ENCODE measurements at places on chromosomes 13 and 19.
A peak's percentile ranks its signal among the peaks of the same experiment; 100 is the strongest.

- peak; percentile 84 for DNase-seq
- H3K27me3 ChIP-seq = no peaks in the 10 kb centered on the region
- H3K36me3 ChIP-seq = peaks cover 44% of the 10 kb centered on the region
- H3K27ac ChIP-seq = 0 out of 2 replicates have a peak within 1 kb of the TSS, but pooled peaks have one; percentile 1
- peak within 1 kb of the TSS; percentile 98 for H3K4me3 ChIP-seq
Measured at GRCh38 chr19:36850559-36851442, at the start of gene ZNF345. ZNF345 (plus strand) TSS chr19:36850876; CDS start chr19:36876831, 25,955 bp downstream.

DNA sequence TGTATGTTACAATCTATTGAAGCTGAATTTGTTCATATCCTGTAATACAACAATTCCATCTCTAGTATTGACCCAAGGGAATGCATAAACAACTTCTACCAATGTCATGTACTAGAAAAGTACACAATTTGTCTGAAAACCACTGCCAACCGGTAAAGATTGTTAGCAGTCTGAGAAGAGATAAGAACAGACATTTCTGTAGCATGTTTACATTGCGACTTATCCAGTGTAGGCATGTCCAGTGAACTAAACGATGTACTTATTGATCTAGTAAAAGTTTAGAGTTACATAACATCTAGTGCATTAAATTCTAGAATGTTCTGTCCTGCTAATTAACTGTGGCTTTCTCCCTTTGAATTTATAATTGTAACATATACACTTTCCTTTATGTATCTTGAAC lies 425.9 kb downstream of the SLITRK6 start:
- H3K27ac ChIP-seq = no peak overlapping the region
- no peaks in the 10 kb centered on the region for H3K4me1 ChIP-seq
- DNase-seq = no peak
- no peaks in the 10 kb centered on the region for H3K36me3 ChIP-seq

DNA sequence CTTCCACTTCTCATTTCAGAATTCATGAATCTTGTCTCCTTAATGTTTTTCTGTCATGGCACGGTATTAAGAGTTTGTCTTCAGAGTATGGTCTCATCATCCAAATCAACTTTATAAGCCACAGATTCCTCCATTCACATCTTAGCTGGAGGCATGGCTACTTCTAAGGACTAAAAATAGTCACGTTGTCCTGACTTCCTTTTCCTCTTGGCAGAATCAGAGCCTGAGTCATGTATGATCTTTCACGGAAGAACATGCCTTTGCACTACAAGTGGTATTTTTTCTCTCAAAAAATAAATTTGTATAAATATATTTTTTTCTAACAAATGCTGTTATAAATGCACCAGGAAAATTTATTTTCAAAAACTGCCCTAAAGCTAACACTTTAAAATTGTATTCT lies 71.4 kb downstream of the ALOX5AP start:
- H3K27me3 ChIP-seq = no peaks in the 10 kb centered on the region
- no peak for DNase-seq
- H3K4me3 ChIP-seq = no peak overlapping the region
- H3K36me3 ChIP-seq = no peaks in the 10 kb centered on the region
- H3K27ac ChIP-seq = no peak overlapping the region

DNA sequence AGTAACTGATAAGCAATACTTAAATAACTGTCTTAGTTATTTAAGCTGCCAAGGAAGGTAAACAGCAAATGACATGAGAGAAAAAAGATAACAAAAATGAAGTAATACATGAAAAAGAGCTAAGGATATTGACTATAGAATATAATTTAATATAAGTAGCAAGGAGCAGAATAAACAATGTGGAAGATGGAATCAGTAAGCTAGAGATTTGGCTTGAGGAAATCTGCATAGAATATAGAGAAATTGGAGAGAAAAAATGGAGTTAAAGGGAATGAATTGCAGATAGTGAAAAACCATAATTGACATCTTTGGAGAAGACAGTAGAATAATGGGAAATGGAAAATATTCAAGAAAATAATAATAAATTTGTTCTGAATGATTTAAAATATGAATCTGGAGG lies 127.1 kb downstream of the PDS5B start:
- no peaks in the 10 kb centered on the region for H3K27me3 ChIP-seq
- no peak overlapping the region for H3K27ac ChIP-seq
- H3K36me3 ChIP-seq = peaks cover 41% of the 10 kb centered on the region
- DNase-seq = no peak
- H3K4me1 ChIP-seq = no peaks in the 10 kb centered on the region

DNA sequence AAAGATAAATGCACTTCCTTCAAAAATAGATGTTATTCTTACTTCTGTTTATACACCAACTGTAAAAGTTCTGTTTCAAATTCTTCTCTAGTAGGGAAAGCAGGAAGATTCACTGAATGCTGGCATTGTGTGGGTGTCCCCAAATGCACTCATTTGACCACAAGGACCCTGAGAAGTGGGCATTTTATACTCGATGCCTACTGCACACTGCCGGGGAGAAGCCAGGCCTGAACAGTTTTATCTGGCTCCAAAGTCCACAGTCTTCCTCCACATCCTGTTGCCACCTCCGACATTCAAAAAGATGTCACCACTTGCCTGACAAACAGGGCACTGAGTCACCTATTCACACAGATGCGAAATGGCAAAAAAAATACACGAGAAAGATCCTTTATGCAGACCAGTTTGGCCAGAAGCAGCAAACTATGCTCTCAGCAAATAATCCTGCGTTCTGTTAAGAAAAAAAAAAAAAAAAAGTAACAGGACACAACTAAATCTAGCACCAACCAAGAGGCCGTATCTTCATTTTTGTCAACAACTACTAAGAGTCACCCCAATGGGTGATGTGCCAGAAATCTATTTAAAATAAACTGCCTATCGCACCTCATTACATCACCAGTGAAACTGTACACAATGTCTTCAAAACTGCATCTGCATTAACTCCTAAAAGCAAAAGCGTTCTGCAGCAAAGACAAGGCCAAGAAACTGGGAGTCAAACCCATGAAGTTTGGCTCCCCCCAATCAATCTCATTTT lies 6.2 kb downstream of the ZC3H4 start:
- peak overlapping the region; percentile 62 for H3K27ac ChIP-seq
- H3K36me3 ChIP-seq = peaks cover 21% of the 10 kb centered on the region
- H3K4me3 ChIP-seq = peak overlapping the region; percentile 10
- peak; percentile 94 for DNase-seq
- no peaks in the 10 kb centered on the region for H3K27me3 ChIP-seq

DNA sequence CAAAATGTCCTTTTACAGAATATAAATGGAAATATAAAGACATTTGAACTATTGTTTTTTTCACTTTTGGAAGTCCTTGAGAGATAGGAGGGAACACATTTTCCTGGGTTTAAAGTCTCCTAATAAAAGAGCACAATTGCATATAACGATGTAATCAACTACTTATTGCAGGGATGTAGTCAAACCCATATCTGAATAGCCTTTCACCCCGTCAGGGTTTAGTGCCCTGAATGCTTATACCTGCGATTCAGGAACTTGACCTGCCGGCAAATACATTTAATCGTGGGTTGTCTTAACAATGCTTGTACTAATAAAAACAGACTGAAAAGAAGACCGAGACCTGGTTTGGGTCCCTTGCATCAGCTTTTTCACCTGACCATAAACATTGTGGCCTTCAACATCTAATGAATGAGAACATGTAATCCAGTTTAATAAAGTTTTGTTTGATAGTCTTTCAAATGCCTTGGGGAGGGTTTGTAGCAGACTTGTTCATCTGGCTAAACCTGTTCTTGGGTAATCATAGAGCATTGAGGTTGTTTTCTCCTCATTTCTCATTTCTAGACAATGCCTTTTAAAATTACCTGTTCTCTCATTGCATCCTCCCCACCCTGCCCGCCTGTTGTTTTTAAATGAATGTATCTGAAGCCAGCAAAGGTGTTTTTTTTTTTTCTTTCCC lies 7.0 kb downstream of the KLF5 start:
- H3K4me3 ChIP-seq = peak overlapping the region; percentile 51
- H3K36me3 ChIP-seq = peaks cover 87% of the 10 kb centered on the region
- H3K4me1 ChIP-seq = peaks cover 82% of the 10 kb centered on the region
- H3K27ac ChIP-seq = peak overlapping the region; percentile 96
- H3K27me3 ChIP-seq = no peaks in the 10 kb centered on the region

DNA sequence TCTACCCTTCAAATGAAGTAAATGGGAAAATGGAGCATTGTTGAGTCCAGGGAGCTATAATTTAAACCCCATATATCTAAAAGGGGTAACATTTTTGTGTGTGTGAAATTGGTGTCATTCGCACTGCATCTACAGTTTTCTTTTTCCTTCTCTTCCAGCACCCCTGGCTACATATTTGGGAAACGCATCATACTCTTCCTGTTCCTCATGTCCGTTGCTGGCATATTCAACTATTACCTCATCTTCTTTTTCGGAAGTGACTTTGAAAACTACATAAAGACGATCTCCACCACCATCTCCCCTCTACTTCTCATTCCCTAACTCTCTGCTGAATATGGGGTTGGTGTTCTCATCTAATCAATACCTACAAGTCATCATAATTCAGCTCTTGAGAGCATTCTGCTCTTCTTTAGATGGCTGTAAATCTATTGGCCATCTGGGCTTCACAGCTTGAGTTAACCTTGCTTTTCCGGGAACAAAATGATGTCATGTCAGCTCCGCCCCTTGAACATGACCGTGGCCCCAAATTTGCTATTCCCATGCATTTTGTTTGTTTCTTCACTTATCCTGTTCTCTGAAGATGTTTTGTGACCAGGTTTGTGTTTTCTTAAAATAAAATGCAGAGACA lies 28.6 kb downstream of the ALOX5AP start:
- no peaks in the 10 kb centered on the region for H3K4me1 ChIP-seq
- no peak for DNase-seq
- no peak overlapping the region for H3K4me3 ChIP-seq
- no peaks in the 10 kb centered on the region for H3K36me3 ChIP-seq
- no peak overlapping the region for H3K27ac ChIP-seq
- no peaks in the 10 kb centered on the region for H3K27me3 ChIP-seq

DNA sequence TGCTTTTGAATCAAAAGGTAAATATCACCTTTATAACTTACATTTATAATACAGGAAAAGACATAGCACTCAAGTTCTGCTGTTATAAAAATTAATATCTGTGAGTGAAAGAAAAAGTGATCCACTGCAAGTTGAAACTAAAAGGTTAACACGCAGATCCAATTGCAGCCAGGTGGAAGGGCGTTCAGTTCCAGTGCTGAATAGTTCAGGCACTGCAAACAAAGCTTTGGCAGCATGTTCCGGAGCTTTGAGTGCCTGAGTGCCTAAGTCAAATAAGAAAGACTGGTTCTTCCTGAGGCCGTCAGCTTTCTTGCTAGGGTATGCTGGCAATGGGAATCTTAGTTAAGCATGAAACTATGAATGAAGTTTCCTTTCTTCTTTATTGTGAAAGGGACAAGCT lies 200.3 kb downstream of the LMO7 start:
- no peak overlapping the region for H3K4me3 ChIP-seq
- no peak overlapping the region for H3K27ac ChIP-seq
- no peaks in the 10 kb centered on the region for H3K27me3 ChIP-seq
- DNase-seq = no peak
- H3K4me1 ChIP-seq = no peaks in the 10 kb centered on the region

GRCh38 chr13:37087486-37087885 lies 18.0 kb downstream of the CSNK1A1L start:
- no peak overlapping the region for H3K4me3 ChIP-seq
- H3K4me1 ChIP-seq = no peaks in the 10 kb centered on the region
- no peaks in the 10 kb centered on the region for H3K36me3 ChIP-seq
- DNase-seq = no peak

DNA sequence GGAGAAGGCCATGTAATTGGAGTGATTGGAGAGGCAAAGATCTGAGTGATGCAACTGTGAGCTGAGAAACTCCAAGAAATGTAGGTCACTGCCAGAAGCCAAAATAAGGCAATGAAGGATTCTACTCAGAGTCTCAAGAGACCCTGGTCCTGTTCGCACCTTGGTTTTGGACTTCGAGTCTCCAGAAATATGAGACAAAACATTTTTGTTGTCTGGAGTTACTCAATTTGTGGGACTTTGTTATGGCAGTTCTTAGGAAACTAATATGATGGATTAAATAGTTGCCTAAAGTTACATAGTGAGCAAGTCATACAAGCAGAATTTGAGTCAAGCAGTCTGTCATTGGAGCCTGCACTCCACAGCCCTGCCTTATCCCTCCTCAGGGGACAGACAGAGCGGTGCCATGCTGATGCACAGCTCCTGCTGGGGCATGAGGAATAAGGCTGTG lies 104.2 kb downstream of the ITGBL1 start:
- H3K4me1 ChIP-seq = no peaks in the 10 kb centered on the region
- no peak for DNase-seq
- H3K36me3 ChIP-seq = no peaks in the 10 kb centered on the region

- H3K4me3 ChIP-seq = no peak overlapping the region
- DNase-seq = no peak
- H3K27ac ChIP-seq = no peak overlapping the region
- no peaks in the 10 kb centered on the region for H3K36me3 ChIP-seq
- no peaks in the 10 kb centered on the region for H3K27me3 ChIP-seq
- H3K4me1 ChIP-seq = no peaks in the 10 kb centered on the region
Measured at GRCh38 chr19:40205760-40206159, 12.4 kb downstream of the TTC9B start.

DNA sequence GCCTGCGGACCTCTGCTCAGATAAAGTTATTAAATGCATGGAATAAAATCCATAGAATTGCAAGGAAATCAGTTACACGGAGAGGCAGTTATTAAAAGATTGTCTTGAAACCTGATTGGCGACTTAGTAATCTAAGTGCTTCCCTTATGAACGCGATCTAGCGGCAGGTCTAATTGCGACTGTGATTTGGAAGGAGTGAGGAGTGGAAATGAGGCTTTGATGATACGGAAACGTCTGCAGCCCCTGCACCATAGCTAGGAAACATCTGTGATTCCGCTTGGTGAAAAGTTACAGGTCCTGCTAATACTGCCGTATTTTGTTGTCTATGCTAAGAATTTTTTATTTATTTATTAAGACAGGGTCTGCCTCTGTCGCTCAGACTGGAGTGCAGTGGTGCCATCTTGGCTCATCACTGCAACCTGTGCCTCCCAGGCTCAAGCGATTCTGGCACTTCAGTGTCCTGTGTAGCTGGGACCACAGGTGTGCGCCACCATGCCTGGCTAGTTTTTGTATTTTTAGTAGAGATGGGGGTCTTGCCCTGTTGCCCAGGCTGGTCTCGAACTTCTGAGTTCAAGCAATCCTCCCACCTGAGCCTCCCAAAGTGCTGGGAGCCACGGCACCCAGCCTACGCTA lies 887 bp downstream of the NDUFS7 start:
- no peak for DNase-seq
- H3K27me3 ChIP-seq = no peaks in the 10 kb centered on the region
- no peaks in the 10 kb centered on the region for H3K36me3 ChIP-seq
- peak overlapping the region; percentile 82 for H3K4me3 ChIP-seq
- H3K4me1 ChIP-seq = no peaks in the 10 kb centered on the region
